ENCODE measurements at places on chromosomes 5 and 9.

DNA sequence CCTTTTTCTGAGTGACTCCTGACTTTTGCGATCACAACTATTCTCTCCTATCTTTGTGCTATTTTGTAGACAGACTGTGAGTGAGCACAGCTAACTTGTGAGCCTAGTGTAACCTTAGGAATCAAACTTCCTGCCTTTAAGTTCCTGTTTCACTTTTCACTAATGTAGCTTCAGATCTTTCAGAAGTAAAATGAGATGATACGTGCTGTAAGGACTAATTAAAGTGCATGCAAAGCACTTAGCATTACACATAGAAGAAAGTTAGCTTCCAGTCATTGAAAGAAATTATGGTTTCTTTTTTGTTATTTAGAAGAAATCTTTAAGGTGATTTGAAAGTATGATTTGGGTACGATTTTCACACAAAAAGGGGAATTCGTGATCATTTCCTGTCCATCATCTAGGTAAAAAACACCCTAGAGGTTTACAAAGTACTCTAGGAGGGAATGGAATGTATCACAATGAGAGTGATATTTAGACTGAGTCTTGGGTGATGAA lies 122.7 kb downstream of the ST8SIA4 start:
- no peak for DNase-seq

- DNase-seq, result no peak
Observed at GRCh38 chr9:125844611-125845010, 97.4 kb downstream of the PBX3 start.

DNA sequence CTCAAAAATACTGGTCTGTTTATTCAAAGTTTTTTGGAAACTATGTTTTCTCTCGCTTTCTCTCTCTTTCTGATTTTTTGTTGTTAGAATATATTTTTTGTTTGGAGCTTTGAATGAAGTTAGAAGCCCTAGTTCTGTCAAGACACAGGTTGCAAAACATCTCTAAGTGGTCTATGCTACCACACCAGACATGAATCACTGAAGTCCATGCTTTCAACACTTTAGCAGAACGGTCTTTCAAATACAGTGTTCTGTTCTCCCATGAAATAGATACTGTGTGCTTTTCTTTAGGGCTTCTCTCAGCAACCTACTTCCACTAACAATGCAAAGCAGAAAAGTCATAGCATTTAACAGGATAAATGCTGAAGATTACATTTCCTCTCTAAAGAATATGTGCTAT lies 392.5 kb downstream of the TMEM167A start:
- no peak for DNase-seq

DNA sequence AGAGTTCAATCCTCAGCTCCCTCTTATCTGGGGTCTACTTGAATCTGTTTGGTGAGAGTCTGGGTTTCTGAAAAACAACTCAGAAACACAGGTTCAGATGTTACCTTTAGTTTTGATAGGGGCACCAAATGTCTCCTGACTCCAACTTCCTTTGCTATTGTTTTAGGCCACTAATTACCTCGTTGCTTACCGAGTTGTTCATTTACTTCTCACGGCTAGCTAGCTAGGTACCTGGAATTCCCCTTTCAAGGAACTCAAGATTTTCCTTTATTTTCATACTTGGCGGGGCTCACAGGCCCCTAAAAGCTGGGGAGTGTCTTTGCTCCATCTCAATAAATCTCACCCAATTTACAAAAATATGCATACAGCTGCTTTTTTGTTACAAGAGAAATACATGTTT lies 111.4 kb downstream of the SLC28A3 start:
- no peak for DNase-seq

- DNase-seq, result no peak
Observed at GRCh38 chr5:178530526-178530925, 59.7 kb downstream of the COL23A1 start.

DNA sequence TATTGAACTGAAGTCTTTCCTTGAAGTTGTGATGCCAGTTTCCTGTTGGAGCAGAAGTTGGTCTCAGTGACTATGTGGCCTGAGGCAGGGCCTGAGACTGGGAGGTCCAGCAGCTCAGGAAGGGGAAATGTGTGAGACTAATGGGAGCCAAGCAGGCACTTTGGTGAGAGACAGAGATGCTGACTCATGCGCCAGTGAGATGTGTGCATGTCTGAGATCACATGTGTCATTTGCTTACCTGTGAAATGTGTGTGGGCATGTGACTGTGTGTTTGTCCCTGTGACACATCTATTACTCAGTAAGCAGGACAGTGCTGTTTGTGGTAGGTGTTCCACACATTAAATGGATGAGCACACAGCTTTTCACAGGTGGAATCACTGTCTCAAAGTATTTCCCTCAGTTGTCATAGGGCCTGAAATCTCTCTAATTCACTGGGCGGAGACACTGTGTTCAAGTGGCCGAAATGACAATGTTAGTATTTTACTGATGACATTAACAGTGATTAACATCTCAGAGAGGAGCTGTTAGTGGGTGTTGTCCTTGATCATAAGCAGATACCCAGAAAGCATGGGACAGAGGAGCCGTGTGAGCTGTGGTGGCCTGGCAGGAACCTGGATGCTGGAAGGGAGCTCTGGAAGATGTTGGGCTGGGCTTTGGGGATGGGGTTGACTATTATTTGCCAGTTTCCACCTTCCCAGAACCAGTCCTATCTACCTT lies 7.4 kb downstream of the NPR2 start:
- DNase-seq, result peak; percentile 48

GRCh38 chr5:178284093-178284675 lies 51.6 kb upstream of the PHYKPL start:
- no peak for DNase-seq

- peak; percentile 87 for DNase-seq
Observed at GRCh38 chr5:134555890-134556311, 30.4 kb downstream of the JADE2 start.

- DNase-seq, result no peak
Observed at GRCh38 chr9:112755016-112755427, 4.5 kb downstream of the SNX30 start.

DNA sequence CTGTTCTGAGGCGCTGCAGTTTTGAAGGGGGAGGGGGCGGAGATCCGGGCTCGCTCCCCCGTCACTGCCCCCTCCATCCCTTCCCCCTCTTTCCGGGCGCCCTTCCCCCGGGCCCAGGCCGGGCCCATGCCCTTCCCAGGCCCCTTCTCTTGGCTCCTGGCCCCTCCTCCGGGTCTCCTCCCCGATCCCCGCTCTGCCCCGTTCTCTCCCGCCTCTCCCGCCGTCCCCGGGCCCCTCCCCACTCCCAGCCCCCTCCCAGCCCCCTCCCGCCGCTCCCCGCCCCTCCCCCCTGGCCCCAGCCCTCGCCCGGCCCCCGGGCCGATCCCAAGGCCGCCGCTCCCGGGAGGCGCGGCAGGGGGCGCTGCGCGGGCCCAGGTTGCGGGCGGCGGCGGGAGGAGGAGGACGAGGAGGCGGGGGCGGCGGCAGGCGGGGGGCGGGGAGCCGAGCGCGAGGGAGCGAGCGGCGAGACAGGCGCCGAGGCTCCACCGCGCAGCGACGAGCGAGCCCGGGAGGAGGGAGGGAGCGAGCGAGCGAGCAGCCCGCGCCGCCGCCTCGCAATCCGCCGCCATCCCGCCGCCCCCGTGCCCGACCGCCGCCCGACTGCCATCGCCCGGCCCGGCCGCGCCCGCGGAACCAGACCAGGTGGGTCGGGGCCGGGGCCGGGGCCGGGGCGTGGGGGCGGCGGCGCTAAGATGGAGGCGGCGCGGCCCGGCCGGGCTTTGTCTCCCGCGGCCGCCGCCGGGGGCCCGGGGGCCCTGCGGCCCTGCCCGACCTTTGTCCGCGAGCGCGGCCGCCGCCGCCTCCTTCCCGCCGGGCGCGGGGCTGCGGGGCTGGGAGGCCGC lies at the start of gene PRRC2B:
PRRC2B (plus strand) TSS at position 465 of the 842 bp plus-strand sequence. CDS start 36,059 bp downstream, outside the sequence.
- peak; percentile 83 for DNase-seq

DNA sequence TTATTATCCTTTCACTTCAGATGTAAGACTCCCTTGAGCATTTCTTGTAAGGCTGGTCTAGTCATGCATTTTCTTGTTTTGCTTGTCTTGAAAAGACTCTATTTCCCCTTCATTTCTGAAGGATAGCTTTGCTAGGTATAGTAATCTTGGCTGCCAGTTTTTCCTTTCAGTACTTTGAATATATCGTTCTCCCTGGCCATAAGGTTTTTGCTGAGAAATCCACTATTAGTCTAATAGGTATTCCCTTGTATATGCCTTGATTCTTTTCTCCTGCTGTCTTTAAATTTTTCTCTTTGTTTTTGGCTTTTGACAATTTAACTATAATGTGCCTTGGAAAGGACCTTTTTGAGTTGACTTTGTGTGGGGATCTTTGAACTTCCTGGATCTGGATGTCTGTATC lies 16.8 kb upstream of the OR2S2 start:
- no peak for DNase-seq

DNA sequence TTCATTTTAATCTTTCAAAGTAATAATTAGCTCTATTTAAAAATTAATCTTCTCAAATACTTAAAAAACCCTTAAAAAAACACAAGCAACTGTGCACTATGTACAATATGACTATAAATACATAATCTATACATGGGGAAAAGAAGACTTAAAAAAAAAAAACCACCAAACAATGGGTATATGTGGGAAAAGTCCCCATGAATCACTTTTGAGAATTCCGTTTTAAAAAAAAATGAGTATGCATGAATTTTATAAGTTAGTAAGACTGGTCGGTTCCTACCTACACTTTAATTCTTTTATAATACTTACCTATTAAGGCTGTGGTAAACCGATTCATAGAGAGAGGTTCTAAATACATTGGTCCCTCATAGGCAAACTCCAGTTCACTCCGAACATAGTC lies 27.7 kb downstream of the RNF145 start:
- DNase-seq, result no peak

GRCh38 chr5:151106043-151106442 lies 25.2 kb upstream of the TNIP1 start:
- DNase-seq, result no peak

DNA sequence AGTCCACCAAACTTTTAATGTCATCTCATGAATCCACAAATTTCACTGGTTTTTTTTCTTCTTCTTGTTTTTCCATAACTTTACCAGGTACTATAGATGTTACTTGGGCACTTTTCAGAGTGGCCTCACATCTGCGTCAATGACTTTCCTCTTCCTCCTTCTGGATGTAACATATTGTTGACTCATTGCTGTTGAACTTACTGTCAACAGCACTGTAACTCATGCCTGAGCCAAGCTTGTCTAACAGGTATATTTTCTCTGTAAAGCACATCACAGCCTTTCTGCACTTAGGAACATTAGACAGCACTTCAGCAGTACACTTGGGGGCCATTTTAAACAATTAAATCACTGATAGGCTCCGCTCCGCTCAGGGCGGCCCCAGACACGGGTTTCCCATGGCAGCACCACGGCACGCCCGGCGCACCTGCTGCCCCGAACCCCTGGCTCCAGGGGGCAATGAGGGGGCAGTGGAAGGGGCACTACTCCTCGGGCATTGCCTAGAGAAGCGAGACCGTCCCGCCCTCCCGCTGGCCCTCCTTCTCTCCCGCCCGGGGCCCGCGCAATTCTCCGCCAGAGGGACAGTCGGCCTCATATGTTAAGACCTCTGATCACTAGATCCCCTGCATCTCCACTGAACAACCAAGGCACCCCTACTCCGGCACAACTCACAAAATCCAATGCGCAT lies 41.9 kb upstream of the SPATA31C2 start:
- no peak for DNase-seq

DNA sequence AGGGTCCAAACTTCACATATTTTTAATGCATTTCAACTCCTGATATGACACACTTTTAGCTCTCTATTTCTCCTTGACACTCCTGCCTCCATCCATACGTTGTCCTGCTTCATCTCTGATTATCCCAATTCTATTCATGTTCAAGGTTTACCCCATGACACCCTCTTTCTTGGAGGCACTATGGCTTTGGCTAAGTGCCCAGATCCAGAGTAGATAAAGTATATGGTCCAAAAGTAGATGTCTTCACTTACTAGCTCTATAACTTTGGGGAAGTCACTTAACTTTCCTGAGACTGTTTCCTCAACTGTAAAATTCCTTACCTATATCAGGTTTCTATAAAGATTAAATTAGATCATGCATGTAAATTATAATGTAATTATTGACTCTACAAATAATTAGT lies 36.1 kb downstream of the SLC22A5 start:
- DNase-seq, result no peak

- DNase-seq, result no peak
Observed at GRCh38 chr5:12245429-12245828, 341.2 kb upstream of the CTNND2 start.

- DNase-seq, result no peak
Observed at GRCh38 chr9:106322706-106323245, 540.2 kb upstream of the ZNF462 start.

GRCh38 chr5:126633552-126633951 lies 32.8 kb downstream of the PHAX start:
- DNase-seq, result no peak

- no peak for DNase-seq
Observed at GRCh38 chr5:133145436-133146170, 93.8 kb downstream of the HSPA4 start.

DNA sequence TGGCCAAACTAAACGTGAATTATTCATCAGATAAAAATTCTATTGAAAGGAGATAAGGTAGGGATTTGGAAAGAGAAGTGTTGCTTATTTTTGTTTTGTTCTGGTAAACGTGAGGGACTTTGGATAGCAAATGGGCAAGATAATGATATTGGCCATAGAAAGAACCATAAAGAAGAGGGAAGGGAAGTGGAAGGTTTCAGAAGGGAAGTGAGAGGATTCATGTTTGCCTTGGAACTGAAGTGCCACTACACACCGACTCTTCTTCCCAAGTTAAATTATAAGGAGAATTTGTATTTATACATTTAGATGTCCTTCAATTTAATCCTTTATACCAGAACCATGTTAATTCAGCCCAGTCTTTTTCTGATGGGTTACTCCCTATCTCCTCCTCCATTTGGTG lies 42.1 kb upstream of the TAF11L2 start:
- DNase-seq, result no peak
